ENCODE measurements at places on chromosomes 6 and 20. TPM values are rescaled to one million over a fixed set of nuclear protein-coding genes. Genes with fewer than 3 reads are reported as not detected.
A peak's percentile ranks its signal among the peaks of the same experiment; 100 is the strongest.

DNA sequence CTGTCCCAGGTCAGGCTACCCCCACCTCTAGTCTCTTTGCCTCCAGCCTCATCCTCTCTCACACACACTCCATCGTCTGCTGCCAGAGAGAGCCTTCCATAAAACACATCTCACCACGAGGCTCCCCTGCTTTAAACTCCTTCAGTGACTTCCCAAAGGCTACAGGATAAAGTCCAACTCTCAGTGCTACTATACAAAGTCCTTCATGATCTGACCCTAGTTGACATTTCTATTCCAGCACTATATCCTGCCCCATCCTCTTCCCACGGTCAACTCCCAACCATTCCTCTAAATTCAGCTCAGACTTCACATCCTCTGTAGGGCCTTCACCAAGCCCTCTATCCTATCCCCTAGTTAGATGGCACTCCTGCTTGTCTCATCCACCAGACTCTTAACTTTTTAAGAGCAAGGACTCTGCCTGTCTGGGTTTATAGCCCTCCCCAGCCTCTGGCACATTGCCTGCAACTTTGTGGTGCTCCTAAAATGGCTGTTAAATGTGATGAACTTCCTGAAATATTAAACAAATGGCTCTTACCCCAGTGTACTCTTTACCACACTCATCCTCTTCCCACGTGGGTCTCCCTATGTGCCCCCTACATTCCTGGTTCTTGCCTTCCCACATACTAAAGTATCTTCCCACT lies 36.1 kb downstream of the KIF16B start:
- no peak for DNase-seq

DNA sequence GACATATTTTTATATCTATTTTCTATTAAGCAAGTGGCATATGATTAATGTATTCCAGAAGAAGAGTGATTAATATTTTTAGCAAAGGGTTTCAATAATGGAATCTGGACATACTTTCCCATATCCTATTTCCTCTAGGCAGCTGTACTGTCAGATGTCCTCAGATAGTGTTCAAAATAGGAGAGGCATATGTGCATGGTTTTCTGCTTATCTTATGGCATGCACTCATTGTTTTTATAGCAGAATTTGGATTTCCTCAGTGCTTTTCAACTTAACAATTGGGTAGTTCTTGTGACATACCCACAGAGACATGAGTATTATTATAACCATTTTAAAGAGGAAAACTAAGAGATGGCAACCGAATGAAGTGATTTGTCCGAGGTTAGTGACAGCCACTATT lies 12.6 kb upstream of the SLC17A5 start:
- no peak for DNase-seq

- no peak for DNase-seq
These were observed 79.0 kb upstream of the DUSP22 start for GRCh38 chr6:213284-213683.

GRCh38 chr6:73443555-73443954 lies 8.5 kb downstream of the CGAS start:
- no peak for DNase-seq

DNA sequence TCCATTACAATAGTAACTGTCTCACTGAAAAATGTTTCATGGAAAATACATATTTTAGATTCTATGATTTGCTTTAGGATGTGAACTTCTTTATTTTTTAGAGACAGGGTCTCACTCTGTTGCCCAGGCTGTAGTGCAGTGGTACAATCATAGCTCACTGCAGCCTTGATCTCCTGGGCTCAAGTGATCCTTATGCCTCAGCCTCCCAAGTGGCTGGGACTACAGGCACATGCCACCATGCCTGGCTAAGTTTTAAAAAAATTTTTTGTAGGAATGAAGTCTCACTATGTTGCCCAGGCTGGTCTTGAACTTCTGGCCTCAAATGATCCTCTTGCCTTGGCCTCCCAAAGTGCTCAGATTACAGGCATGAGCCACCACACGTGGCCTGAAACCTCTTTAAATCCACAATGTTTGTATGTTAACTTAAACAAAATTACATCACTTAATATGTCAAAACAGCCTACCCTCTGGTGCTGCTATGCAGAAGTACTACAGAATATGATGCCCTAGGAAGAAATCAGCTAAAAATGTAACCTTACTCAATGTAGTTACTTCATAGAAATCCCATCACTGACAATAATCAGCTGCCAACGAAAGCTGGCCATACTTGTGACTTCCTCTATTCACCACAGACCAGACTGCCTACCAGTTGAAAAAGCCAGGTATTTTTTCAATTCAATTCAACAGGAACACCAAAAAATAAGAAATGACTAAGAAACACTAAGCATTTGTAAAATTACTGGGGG lies 17.6 kb downstream of the EEF1A1 start:
- no peak for DNase-seq

- peak; percentile 0 for DNase-seq
These were observed 41.5 kb upstream of the FAM83B start for GRCh38 chr6:54805077-54805476.

GRCh38 chr20:31548820-31549512 lies 34.7 kb downstream of the HM13 start:
- DNase-seq, result no peak

DNA sequence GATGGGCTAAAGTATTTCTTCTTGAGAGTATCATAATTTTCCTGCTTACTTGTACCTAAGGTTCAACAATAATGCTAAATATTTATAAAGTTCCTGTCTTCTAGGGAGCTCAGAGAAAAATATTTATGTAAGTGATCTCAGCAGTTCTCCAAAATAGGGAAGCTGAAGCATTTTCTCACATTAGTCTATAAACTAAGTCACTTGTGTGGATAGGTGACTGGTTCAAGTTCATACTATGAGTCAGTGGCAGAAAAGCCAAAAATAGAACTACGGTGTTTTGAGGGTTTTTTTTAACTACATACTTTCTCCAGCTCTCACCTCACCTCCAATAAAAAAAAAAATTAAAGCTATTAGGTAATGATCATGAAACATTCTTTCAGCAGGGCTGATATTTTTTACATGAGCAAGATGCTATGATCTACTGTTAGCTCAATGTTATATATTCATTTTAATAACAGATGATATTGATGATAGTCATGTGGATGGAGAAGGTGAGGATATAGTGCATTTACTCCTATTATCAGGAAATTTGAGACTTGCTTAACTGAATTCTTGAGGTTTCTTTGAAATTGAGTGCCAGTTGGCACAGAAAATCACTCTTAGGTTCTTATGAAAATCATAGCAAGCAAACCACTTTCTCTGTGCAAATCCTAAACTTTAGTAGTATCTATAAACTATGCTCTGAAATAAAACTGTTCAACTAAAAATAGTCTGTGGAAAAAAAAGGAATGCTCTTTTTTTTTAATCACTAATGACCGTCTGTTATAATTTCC lies 4.1 kb upstream of the MOXD1 start:
- DNase-seq, result no peak

- no peak for DNase-seq
These were observed 28.8 kb downstream of the IMPG1 start for GRCh38 chr6:76043690-76044089.

- DNase-seq, result no peak
These were observed 39.5 kb downstream of the MYH7B start for GRCh38 chr20:34995192-34995591.

Gene CDH26
- 0.16 TPM for polyA plus RNA-seq

Gene WFDC2
- not detected for polyA plus RNA-seq

Gene SEL1L2
- not detected for polyA plus RNA-seq

Gene CCN5
- polyA plus RNA-seq, result 11.1 TPM

Gene CAGE1
- polyA plus RNA-seq, result not detected

Gene IL20RA
- not detected for polyA plus RNA-seq

Gene STMND1
- not detected for polyA plus RNA-seq

Measured in A549 (cell line).